ENCODE measurements at places on chromosomes 7 and 10.
A peak's percentile ranks its signal among the peaks of the same experiment; 100 is the strongest.

DNA sequence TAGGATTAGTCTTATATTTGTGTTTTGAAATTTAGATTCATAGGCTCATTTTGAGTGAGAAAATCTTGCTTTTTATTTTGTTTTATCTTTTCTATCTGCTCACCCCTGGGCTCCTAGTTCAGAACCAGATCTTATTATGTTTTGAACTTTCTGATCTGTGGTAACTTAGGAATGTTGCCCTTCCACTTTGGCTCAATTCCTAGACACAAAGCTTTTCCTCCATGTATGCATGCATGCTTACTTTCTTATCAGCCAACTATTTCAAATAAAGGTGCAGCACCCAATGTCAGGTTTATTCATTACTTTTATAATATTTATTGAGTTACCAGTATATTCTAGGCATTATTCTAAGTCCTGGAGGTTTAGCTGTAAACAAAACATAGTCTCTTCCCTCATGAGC lies 374.8 kb upstream of the KIAA1217 start:
- DNase-seq: no peak

- DNase-seq: no peak
These were observed 32.9 kb downstream of the HOXA1 start for GRCh38 chr7:27062946-27063345.

DNA sequence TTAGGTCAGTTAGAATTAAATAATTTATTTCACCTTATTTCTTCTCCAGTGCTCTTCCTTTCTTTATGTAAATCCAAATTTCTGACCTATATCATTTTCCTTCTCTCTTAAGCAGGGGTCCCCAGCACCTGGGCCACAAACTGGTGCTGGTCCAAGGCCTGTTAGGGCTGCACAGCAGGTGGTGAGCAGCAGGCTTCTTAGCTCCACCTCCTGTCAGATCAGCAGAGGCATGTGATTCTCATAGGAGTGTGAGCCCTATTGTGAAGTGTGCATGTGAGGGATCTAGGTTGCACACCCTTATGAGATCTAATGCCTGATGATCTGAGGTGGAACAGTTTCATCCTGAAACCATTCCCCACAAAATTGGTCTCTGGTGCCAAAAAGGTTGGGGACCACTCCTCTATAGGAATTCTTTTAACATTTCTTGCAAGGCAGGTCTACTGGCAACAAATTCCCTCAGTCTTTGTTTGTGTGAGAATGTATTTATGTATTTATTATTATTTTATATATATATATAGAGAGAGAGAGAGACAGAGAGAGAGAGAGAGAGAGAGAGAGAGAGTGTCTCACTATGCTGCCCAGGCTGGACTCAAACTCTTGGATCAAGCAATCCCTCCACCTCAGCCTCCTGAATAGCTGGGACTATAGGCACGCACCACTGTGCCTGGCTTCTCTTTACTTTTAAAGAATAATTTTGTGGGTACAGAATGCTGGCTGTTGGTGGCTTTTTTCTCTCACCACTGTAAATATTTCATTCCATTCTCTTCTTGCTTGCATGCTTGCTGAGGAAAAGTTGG lies 4.3 kb upstream of the ABCC2 start:
- DNase-seq: peak; percentile 62

GRCh38 chr10:52814506-52814905 lies 41.9 kb upstream of the MBL2 start:
- DNase-seq: no peak

DNA sequence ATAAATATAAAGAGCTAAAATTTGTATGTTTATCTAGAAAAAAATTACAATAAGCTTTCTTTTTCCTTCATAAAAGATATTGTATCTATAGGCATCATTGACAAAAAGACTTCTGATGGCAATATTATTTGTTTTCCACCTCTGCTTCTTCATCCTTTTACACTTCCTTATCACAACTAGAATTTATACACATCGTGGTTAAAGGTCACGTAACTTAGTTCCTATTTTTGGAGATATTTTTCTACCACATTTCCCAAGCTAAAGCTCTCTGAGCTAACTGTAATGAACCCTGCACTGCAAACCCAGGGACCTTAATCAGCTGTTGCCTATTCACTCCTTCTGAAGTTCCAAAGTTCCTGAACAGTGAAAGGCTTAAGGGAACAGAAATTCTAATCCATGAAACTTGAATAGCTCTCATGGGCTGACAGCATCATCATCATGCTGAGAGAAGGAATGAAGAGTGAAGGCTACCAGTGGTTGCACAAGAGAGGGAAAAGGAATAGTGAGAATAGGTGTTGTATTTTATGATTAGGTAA lies 106.1 kb upstream of the SLC13A1 start:
- DNase-seq: no peak

DNA sequence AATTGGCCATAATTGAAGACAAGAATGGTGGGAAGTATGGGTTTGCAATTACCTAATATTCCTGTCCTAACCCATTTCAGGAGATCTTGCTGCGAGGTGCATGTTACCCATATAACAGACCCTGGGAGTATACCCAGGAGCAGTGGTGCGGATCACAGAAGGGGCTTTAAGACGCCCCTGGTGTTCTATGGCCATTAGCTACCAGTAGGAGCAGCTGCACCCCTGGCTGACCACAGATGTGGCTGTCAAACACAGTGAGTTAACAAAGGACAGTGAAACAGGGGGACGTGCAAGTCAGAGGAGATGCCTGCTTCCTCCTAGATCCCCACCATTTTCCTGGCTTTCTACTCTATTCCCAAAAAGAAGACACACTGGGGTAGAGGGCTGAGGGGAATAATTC lies 25.2 kb downstream of the AOC1 start:
- no peak for DNase-seq

All from left lobe of liver (tissue), 2 donors.